ENCODE measurements at places on chromosomes 4 and X.

DNA sequence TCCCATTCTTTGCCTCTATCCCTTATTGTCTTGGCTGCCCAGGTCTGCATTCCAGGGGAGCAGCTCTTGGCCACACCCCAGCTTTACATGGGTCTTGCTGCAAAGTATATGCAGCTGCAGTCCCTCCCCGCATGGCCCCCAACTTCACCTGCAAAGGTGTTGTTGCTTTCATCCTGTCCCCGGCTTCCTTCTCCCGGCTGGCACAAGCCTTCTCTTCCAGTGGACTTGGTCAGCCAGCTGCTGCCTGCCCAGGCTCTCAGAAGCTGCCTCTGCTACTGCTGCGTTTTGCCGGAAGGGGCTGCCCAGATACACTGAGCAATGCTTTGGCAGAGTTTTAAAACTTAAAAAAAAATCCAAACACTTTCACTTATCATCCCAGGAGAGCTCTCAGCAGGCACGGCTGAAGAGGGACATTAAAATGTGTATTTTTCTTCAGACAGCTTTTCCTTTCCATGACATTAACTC lies 121.2 kb upstream of the PDLIM3 start:
- peak; percentile 67 for DNase-seq

DNA sequence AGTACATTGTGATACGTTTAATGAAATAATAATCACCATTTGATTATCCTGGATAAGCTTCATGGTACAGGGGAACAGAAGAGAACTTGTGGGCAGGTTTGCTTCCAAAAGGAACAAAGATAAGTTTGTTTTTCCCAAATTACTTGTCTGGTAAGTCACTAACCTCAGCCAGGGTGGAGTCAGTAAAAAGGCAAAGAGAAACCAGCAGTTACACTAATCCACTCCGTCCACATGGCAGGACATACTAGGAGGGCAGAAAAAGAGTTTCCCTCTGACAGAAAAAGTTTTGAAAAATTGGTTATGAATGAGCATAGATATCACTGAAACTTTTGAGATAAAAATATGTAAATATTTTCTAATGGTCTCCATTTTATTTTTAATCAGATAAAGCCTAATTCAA lies 285.9 kb downstream of the IL15 start:
- no peak for DNase-seq

DNA sequence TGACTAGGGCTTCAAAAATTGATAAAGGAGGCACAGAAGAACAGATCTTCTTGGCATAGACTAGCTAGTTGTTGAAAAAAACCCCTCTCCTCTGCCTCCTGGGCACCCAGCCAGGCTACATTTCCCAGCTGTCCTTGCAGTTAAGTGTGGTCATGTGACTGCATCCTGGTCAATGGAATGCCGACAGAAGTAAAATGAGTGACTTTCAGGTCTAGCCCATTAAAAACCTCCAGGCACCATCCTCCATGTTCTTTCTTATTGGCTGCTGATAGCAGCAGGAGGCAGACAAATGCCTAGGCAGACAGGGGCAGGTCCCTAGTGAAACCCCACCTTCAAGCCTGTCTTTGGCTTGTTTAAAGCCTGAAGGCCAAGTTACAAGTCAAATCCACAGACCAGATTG lies 35.3 kb downstream of the ATXN3L start:
- DNase-seq, result no peak

GRCh38 chr4:8250227-8250626 lies 19.3 kb upstream of the HTRA3 start:
- DNase-seq, result no peak

- DNase-seq, result no peak
These were observed 1497.3 kb downstream of the STIM2 start for GRCh38 chr4:28357990-28358389.

DNA sequence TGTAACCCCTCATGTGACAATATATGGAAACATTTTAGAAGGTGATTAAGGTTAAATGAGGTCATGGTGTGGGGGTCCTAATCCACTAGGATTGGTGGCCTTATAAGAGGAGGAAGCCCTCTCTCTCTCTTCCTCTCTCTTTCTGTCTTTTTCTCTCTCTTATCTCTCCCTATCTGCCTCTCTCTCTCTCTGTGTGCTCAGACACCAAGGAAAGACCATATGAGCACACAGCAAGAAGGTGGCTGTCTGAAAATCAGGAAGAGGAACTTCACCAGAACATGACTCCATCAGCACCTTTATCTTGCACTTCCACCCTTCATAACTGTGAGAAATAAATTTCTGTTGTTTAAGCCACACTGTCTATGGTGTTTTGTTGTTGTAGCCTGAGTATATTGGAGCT lies 1472.2 kb downstream of the PCDH7 start:
- DNase-seq, result no peak

DNA sequence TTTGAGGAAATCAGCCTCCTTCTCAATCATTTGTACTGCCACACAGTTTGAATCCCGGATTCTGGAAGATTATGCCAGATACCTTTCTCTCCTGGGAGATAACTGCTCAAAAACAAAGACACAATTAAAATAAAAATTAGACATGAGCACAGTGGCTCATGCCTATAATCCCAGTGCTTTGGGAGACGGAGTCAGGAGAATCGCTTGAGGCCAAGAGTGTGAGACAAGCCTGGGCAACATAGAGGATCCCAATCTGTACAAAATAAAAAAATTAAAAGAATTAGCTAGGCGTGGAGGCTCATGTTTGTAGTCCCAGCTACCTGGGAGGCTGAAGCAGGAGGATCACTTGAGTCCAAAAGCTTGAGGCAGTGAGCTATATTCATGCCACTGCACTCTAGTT lies 376.3 kb upstream of the ZFP42 start:
- no peak for DNase-seq

DNA sequence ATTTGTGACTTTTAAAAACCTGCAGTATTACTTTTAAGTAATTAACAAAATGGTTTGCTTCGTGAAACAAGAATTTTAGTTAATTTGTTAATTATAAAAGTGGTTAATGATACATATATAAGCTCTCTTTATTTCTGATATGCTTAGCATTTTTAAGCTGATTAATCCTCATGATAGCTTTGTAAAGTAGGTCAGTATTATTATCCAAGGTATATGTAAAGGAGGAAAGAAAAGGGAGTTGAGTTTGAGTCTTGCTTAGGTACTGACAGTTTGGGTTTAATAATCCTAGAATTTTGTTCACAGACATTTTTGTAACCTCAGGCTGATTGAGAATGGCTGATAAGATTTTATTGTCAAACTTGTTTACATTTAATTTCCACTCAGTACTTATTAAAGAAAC lies 21.8 kb downstream of the HERC3 start:
- DNase-seq, result no peak

- no peak for DNase-seq
These were observed 210.4 kb downstream of the PTTG2 start for GRCh38 chr4:38170338-38171169.

- DNase-seq, result no peak
These were observed 16.7 kb downstream of the ATP1B4 start for GRCh38 chrX:120378570-120378969.

DNA sequence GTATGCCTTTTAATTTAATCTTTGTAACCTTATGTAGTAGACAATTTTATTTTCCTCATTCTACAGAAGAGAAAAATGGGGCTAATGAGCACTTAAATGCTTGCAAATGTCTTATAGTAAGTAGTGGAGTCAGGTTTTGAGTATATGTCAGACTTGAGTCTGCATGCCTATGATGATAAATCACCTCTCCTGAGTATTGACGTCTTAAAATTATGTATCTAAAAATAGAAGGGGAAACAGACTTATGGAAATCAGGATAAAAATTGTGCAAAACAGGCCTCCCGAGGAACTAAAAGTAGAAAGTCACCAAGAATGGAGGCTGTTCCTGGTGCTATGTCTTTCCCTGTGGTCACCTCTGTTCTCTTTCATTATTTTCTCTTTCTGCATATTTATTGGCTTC lies 92.7 kb downstream of the STIM2 start:
- DNase-seq, result no peak

DNA sequence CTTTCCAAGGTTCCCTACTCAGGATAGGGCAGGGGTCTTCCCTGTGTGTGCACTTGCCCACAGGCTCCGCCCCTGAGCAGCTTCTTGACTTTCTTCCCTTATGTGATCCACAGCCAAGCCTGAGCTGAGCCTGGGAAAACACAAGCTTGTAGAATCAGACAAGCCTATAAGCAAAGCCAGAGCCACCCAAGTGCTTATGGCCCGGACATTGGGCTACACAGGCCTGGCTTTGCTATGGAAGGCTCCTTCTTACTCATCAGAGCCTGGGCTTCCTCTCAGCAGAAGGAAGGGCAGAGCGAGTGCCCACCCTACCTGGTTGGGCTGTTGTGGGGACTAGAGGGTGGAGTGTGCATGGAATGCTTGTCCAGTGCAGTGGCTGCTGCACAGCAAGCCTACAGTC lies 1.3 kb upstream of the TNIP2 start:
- no peak for DNase-seq

DNA sequence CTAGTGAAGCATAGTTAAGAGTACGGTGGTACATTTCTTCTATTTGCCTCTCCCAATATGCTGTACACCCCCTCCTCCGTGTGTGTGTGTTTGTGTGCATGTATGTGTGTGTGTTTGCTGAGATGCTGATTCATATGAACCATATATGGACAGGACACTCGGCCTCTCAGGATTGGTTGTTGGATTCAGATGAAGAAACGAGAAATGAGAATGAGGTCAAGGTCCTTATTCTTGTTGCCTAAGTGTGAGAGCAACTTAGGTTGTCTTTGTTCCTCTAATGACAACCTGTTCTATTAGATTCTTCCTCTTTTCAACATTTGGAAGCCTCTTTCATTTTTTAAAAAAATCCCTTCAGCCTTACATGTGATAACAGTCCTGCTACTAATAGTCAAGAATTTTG lies 1387.6 kb downstream of the STIM2 start:
- no peak for DNase-seq

GRCh38 chrX:150688911-150689451 lies 4.2 kb upstream of the MTMR1 start:
- no peak for DNase-seq

DNA sequence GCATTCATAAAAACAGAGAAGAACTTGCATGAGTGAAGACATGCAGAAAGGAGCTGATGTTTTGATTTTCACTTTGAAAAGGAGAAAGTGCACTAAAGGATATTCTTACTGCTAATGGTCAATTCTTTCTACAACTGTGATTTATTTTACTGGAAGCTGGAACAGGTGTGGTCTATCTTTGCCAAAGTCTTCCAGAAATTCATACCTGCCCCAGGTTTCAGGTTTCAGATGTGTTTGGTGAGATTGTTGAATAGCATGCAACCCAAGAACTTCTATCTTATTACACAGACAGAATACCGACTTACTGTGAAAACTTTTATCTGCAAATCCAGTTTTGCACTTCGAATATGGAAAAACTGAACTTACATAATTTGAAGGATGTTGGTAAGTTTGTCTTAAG lies 388.3 kb downstream of the PDGFC start:
- DNase-seq, result no peak

DNA sequence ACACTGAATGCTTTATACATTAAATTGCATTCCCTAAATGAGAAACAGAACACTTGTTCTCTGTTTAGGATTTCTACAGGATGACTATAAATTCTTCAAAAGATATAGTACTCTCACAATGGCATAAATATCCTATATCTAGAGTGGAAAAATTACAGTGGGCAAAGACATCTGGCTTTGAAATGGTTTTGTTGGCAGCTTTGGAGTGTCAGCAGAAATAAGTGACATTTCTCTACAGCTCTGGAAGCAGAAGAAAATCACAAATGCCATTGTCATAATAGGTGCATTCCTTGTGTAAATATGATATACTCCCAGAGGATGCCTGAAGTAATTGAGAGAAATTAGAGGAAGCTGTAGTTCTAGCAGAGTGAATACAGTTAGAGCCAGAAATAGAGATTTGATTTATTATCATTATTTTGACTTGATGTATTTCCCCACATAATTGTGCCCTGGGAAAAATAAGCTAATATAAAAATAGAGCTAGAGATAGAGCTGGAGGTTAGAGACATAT lies 95.9 kb upstream of the GALNTL6 start:
- DNase-seq, result no peak

DNA sequence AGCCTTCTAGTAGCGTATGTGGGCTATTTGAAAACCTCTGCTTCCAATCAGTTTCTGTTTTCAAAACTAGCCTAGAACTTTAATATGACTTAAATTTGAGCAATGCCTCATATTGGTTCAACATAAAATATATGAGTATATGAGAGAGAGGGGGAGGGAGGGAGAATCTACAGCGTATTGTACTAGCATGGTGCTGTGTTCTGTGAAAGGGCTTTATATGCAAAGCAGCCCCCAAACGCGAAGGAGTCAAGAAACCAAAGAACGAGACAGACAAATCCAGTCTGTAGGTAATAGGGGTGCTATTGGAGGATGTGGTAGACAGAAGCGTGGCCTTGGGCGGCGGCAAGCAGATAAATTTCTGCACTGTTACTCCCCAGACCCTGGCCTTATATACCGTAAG lies 784 bp upstream of the ANXA5 start:
- no peak for DNase-seq

GRCh38 chr4:930827-931193 lies 1.3 kb downstream of the GAK start:
- no peak for DNase-seq

DNA sequence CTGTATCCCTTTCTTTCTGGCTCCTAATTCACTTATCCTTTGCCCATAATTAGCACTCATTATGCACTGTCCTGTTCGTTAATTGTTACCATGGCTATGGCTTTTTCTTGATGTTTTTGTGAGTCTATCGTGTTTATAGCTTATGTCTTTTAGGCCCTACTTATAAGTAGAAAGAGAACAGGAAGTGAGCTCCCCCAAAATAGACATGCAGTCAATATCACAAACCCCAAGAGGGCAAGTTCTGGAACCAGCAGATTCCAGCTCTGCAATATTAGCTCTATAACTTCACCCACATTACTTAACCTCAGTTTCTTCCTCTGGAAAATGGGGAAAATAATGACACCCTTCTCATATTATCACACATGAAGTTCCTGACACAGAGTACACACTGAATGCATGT lies 7.4 kb upstream of the HS3ST1 start:
- DNase-seq, result no peak

- DNase-seq, result no peak
These were observed 160.9 kb downstream of the RTL9 start for GRCh38 chrX:110519501-110519900.

- no peak for DNase-seq
These were observed 1.3 kb upstream of the S100P start for GRCh38 chr4:6692379-6692778.

DNA sequence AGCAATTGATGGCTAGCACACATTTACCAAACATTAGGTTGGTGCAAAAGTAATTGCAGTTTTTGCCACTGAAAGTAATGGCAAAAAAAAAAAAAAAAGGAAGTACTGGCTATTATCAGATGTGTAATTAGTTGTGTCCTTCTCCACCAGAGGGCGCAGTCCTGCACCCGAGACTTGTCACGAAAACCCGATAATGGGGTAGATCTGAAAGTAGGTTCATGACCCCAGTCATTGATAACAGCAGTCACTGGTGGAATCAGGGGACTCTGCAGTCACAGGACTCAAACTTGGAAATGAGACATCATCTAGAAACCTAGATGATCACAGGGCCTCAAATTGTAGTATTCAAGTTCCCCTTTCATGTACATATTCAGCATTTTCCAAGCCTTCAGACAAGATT lies 13.1 kb upstream of the ACOT9 start:
- DNase-seq, result peak; percentile 64

- no peak for DNase-seq
These were observed 64.5 kb downstream of the ARL9 start for GRCh38 chr4:56570041-56570440.

Measured in left cardiac atrium (tissue), 4 donors.